Sciatic nerve (tissue), 2 donors: ENCODE measurements at places on chromosomes 7 and 10. TPM values are rescaled to one million over a fixed set of nuclear protein-coding genes. Genes with fewer than 3 reads are reported as not detected.

- DNase-seq: no peak
These were observed 12.4 kb downstream of the GNAT3 start for GRCh38 chr7:80499350-80499953.

FOXP2 gene
- 24.7 TPM for total RNA-seq

FAM131B gene
- total RNA-seq: 2.6 TPM

- DNase-seq: no peak
These were observed 111.5 kb downstream of the TCF7L2 start for GRCh38 chr10:113061557-113061956.

DNA sequence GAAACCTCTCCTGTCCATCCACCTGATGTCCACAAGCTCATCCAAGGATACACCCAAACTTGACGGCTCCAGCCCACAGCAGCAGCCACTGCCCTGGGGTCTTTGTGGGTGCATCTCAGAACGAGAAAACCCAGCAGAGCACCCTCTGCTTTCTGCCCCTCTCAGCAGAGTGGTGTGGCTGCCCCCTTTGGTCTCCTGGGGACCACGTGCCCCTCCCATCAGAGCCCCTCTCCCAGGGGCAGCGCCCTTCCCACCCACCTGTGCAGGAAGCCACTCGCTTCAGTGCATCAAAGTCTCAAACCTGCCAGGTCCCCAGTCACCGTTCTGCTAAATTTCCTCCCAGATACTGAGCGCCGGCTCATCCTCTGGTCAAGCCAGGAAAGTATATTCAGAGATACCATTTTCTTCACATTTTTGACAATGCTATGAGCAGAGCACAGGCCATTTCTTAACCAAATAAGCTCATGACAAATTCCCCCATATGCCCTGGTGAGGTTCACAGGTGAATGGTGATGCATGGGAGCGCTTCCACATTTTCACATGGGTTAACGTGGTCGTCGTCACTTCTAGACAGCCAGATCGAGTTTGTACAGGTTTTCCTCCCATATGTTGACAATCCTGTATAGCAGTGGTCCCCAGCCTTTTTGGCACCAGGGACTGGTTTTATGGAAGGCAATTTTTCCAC is 32.4 kb downstream of the CAMK2B start:
- peak; percentile 32 for DNase-seq

PALD1 gene
- total RNA-seq: 7.8 TPM

FGF8 gene
- 0.62 TPM for total RNA-seq

- DNase-seq: no peak
These were observed 71.9 kb upstream of the ADARB2 start for GRCh38 chr10:1809139-1809741.

CNPY1 gene
- not detected for total RNA-seq

GPNMB gene
- total RNA-seq: 145 TPM

GRCh38 chr7:131689662-131690234 is 133.3 kb upstream of the PODXL start:
- no peak for DNase-seq

DNA sequence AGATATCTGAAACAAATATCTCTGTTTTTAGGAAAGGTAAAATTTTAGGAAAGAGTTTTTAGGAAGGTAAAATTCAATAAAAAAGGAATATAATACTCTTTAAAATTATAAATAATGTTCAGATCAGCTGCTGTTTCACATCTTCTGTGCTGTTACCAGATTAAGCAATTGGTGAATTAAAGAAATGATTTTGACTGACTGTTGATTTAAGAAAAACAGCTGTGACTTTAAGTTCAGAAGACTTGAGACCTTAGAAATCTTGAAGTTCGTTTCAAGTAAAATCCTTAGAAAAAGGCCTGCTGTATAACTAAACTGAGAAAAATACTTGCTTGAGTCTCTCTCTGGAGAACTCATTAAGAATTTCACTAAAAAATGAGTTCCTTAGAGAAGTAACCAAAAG is 250.6 kb downstream of the DOCK4 start:
- DNase-seq: no peak

TAS2R41 gene
- not detected for total RNA-seq

SCRN1 gene
- 176 TPM for total RNA-seq

DNA sequence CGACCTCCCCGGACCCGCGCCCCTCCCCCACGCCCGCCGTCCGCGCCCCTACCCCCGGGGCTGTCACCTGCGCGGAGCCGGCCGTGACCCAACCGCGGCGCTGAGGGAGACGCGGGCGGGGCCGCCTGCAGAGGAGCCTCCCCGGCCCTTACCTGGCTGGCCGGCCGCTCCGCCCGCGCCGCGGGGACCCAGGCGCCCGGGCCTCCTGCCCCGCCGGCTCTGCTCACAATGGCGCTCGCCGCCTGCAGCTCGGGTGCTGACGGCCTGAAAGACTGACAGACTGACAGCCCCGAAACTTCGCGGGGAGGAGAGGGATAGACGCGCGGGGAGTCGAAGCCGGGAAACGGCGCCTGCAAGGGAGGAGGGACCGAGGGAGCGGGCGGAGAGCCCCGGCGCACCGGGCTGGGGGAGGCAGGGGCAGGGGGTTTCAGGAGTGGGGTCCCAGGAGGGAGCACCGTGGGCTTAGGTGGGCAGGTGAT is 393 bp downstream of the ZNF467 start:
- DNase-seq: no peak

DNA sequence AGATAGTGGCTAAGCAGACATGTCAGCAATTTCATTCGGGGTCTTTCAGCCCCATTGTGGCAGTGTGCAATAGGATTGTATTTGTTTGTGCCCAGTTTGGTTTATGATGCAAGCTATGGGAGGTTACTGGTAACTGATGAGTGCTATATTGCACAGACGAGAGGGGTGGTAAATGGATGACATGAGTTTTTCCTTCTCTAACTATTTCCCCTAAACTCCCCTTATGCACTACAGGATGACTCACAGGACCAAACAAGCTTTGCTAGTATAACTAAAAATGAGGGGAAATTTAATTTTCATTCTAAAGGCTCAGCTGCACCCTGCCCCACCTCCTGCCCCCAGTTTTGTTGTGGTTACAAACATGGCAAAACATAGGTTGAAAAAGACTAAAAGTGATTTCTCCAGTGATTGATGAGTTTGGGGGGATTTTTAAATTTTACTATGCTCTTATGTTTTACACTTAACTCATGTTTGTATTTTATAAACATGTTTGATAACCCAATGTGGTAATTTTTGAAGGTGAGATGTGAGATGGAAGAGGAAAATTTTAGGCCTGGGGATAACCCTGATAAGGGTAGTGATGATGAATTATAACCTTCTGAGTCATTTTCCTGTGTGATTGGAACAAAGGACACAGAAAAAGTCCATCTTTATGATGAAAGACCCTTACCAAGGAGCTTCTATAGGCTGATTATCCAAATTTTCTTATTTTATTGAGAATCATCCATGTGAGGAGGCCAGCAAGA is 60.8 kb upstream of the NAMPT start:
- DNase-seq: no peak

HELLS gene
- 6.2 TPM for total RNA-seq

CPA2 gene
- 1.2 TPM for total RNA-seq

DNA sequence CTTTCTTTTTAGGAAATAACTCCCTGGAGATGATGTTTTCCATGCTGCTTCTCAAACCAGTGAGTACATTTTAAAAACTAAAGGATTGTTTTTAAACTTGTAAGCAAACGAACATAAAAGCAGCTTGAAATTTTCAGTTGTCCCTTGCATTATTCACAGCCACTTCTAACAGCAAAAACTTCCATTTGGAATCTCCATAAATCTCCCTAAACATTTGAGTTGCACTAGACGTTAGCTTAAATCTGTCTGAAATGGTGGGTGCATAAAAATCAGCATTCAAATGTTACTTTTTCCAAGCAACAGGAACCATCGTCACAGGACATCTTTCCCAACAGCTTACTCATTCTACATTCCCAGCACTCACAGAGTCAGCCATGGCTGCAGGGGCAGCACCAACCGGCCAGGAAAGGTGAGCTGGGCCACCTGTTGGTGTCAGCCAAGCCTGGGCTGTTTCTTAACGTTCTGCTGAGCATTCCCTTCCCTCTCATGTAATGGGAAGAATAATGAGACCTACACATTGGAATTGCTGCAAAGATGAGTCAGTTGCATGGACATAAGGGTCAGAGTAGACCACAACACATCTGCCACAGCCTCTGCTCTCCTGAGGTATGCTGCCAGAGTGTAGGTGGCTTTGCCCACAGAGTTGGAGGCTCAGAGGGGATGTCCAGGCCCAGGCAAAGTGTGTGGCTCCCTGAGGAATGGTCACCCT is 163.2 kb downstream of the TNS3 start:
- no peak for DNase-seq

DNA sequence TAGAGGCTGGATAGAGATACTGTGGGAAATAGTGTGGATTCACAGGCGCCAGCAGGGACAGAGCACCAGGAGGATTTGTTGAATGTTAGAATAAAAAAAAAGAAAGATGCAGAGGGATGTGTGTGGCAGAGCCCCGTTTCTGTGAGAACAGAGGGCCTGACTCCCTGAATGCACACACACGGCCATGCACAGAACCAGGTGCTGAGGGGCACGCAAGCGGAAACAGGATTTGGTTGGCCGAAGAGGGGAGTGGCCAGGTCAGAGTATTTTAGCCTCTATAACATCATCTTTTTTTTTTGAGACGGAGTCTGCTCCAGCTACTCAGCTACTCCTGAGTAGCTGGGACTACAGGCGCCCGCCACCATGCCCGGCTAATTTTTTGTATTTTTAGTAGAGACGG is 21.9 kb downstream of the IQCE start:
- no peak for DNase-seq

- no peak for DNase-seq
These were observed 102.2 kb upstream of the NANOS1 start for GRCh38 chr10:118927321-118927720.

DNA sequence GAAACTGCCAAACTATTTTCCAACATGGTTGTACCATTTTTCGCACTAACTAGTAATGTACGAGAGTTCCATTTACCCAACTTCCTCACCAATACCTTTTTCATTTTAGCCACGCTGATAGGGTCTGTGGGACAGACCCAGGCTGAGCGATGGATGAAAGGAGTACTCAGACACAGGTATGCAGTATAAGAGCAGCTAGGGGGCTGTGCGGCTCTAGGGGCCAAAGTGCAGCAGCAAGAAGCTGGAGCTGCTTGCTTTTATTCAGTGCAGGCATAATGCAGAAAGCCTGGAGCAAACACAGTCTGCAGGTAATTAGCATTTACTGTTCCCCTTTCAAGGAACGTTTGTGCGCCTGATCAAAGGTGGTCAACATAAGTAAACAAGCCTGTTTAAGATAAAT is 21.0 kb downstream of the UCMA start:
- no peak for DNase-seq

GRCh38 chr7:73817121-73817520 is 13.7 kb upstream of the CLDN4 start:
- no peak for DNase-seq

DNA sequence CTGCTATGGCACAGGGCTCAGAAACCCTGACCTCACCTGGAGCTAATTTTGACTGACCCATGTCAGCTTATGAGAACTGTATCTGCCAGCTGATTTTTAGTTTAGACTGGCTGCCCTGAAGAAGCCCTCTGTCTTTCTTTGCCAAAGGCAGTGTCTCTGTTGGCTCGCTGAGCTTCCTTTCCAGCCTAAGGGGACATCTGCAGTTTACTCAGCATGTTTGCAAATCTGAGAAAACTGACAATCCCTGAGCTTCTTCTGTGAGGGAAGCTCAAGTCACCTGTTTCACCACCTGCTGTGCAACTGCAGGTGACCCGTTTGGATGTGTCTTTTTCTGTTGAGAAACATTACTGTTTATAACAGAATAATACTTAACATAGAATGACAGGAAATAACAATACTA is 46.0 kb downstream of the PRKAR2B start:
- DNase-seq: no peak

DNA sequence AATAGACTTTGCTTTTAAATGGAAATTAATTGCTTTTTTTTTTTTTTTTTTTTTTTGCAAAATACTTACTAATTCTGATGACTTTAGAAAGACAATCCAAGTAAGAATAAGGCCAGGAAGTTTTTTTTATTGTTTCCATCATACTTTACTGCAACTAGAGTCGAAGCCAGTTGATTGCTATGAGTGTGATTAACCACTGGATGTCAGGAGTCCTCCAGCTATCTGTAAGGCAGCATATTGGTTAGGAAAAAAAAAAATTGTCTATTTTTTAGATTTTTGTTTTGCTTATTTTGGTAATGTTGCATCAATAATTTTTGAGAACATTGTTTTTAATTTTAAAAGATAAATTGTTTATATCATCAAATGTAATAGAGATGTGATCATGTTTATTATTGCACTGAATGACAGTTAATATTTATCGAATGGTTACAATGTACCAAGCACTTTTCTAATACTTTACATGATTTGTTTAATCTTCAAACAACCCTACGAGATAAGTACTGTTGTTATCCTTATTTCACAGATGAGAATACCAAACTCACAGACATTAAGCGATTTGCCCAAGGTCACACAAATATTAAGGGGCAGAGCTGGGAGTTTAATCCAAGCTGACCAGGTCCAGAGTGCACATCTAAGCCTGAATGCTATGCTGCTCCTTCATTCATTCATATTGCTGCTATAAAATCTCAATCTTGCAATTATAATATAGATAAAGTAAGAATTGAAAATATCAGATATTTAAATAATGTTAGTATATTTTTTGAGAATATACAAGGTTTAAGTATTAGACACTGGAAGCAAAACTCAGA is 19.9 kb upstream of the LMOD2 start:
- DNase-seq: no peak

KLLN gene
- 0.98 TPM for total RNA-seq

GRCh38 chr7:106504645-106505044 is 156.3 kb downstream of the CCDC71L start:
- no peak for DNase-seq

- no peak for DNase-seq
These were observed 553.6 kb downstream of the TNS3 start for GRCh38 chr7:47028284-47028683.

GRCh38 chr7:135672560-135673359 is 10.4 kb downstream of the STMP1 start:
- no peak for DNase-seq

DNA sequence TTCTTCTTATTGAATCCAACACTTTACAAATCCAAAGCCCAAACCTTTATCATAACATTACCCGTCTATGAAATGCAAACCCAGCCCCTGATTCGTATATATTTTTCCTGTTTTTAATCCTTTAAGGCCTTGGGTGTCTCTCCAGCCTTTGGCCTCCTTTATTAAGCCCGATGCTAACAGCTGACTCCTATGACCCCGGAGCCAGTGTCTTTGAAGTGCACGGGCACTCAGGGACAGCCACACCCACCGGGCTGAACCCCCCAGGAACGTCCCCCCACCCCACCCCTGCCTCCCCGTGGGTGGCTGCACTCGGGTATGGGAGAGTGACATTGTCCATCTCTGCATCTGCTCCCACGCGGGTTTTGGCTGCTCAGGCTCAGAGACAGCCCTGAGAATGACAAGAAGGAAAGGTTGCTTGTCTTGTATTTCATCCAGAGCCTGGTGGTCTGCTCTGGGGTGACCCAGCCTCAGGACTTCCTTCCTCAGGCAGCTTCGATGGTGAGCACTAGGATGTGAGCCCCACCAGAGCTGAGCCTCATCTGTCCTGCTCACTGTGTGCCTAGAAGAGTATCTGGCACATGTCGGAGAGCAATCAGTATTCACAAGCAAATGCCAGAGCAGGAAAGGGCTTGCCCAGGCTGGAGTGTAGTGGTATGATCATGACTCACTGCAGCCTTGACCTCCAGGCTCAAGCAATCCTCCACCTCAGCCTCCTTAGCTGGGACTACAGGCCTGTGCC is 210.4 kb downstream of the SKIDA1 start:
- no peak for DNase-seq
